ENCODE measurements at places on chromosomes 3 and 15.

DNA sequence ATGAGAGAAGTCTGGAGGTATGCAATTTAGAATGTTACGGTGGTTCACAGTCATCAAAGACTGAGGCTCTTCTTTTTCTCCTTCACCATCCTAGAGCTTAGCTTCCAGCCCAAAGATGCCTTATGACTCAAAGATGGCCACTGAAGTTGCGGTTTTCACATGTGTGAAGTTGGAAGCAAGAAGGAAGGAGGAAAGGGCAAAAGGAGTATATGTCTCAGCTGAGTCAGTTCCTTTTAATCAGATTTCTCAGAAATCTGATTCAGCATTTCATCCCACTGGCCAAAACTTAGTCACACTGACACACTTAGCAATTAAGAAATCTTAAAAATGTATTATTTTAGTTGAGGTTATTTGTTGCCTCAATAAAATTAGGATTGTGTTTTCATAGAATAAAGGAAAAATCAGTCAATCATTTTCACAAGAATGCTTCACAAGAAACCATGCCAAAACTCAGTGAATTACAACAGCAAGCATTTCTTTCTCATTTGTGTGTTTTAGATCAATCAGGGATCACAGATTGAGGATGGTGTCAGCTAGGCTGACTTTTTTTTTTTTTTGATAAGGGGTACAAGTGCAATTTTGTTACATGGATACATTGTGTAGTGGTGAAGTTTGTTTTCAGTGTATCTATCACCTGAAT lies 211.1 kb upstream of the GADL1 start:
- no peak for DNase-seq

DNA sequence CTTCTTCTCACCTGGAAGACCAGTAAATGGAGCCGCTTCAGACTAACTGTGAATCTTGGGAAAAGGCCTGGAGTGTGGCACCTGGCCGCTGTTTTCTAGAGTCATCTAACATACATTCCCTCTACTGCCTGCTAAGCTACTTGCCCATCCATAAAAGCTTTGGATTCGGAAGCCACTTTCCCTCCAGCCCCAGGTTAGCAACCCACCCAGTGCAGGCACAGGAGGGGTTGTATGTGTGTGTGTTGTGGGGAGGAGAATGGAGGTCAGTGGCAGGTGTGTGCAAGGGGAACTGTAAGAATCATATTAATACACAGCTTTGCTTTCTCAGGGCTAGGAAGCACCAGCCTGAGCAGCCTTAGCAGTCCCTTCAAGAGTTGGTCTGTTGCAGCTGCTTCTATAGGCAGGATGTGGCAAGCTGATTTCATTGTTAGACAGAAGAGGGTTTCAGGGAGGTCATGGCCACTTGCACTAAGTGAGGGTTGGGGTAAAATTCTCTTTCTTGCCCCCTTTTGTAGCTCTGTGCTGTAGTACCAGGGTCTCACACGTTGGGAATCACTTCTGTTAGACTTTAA lies 8.9 kb downstream of the NSUN3 start:
- DNase-seq, result no peak

DNA sequence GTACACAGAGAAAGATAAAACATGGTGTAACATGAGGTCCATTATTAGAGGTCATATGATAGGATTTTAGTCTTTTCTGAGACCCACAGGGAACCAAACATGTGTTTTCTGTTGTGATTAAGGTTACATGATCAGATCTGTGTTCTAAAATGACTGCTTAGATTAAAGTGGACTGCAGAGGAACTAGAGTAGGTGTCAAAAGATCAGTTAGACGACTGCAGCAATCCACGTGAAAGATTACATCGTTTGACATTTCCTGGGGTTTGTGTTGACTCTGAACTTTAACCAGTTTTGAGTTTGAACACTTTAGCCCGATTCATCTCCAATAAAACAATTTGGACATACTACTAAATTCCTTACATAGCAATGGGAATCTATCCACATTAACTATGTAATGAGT lies 5.1 kb downstream of the MIX23 start:
- no peak for DNase-seq

- DNase-seq, result peak; percentile 24
Measured at GRCh38 chr3:53134631-53135232, 4.5 kb upstream of the RFT1 start.

DNA sequence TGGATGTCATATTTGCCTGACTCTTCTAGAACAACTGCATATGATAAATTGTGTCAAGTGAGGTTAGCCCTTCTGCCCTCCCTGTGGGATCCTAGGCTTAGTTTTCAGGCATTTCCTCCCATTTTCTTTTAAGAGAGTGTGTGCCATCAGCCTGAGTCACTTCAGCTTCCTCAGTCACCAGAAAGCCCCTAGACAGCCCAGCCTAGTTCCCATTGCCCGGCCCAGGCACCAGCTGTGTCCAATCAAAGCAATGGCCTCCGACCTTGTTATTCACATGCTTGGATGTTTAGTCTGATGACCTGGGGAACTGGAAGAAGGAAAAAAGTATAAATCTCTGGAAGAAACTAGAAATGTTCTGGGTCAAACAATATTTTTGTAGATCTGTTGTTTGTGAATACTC lies 221.9 kb upstream of the LRIG1 start:
- no peak for DNase-seq

- DNase-seq, result no peak
Measured at GRCh38 chr3:24202071-24202470, 257.0 kb downstream of the NR1D2 start.

GRCh38 chr3:156471431-156471830 lies 83.5 kb downstream of the SSR3 start:
- DNase-seq, result no peak

GRCh38 chr3:8538913-8539312 lies 37.3 kb downstream of the LMCD1 start:
- DNase-seq, result no peak

GRCh38 chr15:41965441-41966413 lies 6.6 kb downstream of the EHD4 start:
- no peak for DNase-seq

DNA sequence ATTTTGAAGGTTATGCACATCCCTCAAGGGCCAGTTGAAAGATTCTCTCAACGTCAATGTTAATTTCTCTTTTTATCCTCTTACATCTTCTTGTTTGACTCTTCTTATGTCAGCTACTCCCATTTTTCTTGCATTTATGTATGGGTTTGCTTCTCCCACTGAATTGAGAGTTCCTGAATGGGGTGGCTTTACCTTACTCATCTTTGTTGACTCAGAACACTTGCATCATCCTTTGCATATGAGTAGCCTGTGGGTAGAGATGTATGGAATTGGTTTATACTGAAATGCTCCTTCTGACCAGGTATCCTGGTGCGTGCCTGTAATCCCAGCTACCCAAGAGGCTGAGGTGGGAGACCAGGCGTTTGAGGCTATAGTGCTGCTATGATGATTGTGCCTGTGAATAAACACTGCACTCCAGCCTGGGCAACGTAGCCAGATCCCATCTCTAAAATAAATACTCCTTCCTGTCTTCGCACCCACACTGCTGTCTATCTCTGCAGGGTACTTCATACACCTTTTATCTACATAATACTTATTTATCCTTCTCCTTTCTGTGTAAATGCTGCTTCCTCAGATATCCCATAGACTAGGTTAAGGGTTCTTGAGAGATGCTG lies 123.6 kb upstream of the DPH6 start:
- DNase-seq, result no peak

DNA sequence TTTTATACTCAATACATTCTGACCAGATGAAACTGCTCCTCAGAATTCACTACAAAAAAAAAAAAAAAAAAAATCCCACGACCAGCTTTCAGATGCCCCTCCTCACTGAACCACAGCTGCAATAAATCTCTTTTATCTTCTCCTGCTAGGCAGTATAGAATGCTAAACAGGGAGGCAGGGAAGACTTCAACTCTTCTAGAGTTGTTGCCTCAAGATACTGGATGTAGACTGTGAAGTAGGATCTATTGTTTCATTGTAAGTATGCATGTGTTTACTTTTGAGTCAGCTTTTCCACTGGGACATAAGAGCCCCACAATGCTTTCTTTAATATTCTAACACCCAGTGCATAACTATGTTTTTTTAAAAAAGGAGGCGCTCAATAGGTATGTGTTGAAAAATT lies 401.4 kb downstream of the TBL1XR1 start:
- DNase-seq, result no peak

DNA sequence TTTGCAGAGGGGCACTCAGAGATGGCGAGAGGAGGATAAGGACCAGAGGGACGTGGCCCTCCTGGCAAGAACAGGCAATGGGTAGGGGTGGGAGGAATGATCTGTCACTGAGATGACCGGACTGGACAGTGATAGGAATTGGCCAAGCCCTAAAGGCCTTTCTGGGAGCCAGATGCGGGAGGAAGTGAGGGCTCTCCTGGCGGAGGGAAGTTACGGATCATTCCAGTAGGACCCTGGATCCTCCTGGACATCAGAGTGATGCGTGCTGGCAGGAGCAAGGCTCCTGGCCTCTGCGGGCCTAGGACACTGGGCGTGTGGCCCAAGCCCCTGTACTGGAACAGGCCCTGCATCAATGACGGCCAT lies 23.4 kb downstream of the KIF7 start:
- DNase-seq, result no peak

DNA sequence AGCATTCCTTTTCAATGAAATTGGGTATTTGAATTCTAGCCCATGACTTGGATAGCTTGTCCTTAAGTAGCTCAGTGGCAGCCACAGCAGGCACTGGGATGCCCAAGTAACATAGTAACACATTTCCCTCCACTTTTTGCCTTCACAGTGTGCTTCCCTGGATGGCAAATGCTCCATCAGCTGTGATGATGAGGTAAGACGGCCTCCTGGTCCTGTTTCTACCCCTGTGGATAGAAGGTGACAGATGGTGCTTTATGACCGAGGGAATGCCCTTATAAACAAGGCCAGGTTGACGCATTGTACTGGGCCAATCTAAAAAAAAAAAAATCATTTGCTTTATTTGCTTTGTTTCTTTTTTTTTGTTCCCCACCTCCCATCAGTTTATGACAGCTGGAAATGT lies 41.8 kb upstream of the LRTM1 start:
- no peak for DNase-seq

- no peak for DNase-seq
Measured at GRCh38 chr15:81962482-81962881, 83.3 kb downstream of the MEX3B start.

GRCh38 chr3:154517404-154517803 lies 87.4 kb upstream of the GPR149 start:
- DNase-seq, result no peak

GRCh38 chr3:53238886-53239285 lies 16.9 kb downstream of the TKT start:
- no peak for DNase-seq

- no peak for DNase-seq
Measured at GRCh38 chr3:39917065-39917773, 107.8 kb downstream of the MYRIP start.

GRCh38 chr3:52820736-52821135 lies 9.7 kb downstream of the ITIH4 start:
- no peak for DNase-seq

- no peak for DNase-seq
Measured at GRCh38 chr3:19920401-19921080, 13.5 kb downstream of the EFHB start.

GRCh38 chr15:86193716-86194380 lies 114.2 kb downstream of the AGBL1 start:
- no peak for DNase-seq

GRCh38 chr3:5428607-5429516 lies 241.4 kb downstream of the EDEM1 start:
- DNase-seq, result peak; percentile 72

DNA sequence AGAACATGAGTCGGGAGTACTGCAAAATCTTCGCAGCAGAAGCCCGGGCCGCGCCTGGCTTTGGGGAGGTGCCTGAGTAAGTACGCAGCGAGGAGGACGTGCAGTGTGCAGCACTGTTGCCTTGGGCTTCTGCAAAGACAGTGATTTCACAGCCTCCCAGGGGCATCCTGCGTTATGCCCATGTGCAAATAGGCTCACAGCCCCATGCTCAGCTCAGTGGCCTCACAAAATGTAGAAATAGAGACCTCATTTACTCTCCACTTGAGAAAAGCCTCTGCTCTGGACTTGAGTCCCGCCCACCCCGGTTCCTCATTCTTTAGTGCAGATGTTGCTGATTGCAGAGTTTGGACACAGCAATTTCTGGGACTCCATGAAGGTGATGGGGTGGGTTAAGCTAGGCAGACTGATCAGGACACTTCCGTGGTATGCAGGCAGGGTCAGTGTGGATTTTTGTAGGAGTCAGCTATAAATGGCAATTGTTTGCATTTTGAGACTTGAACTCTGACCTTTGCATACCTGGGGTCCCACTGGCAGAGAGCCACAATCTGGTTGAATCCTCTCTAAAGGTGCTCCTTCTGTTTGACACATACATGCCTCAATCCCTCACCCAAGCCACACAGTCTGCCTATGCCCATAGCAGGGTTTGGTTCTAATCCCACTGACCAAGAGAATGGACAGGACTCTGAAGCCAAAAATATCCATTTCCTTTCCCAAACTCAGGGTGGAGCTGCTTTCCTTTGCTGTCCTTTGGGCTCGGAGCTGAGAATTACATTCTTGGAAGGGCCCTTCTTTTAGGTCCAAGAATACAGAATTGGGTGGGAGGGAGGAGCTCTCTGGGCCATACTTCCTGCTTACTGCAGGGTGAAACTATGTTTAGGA lies 20.7 kb upstream of the SLC28A1 start:
- no peak for DNase-seq

- no peak for DNase-seq
Measured at GRCh38 chr3:14898929-14899328, 48.5 kb upstream of the NR2C2 start.

DNA sequence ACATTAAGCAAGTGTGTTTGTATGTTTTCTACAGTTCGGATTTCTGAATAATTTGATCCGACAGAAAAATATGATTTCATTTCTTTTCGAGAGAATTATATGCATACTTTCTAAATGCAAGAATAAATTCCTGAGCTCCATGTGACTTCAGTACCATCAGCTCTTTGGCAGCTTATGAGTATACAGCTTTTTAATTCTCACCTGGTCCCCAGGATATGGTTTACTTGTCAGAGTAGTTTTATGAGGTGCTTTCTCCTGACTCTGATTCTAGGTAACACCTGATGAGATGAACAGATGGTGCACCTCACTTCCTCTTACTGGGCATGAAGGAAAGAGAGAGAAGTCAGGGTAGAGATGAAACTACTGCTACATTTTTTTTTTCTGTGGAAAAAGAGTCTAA lies 3.1 kb downstream of the HGD start:
- DNase-seq, result no peak

- no peak for DNase-seq
Measured at GRCh38 chr3:146156666-146157314, 4.2 kb downstream of the PLOD2 start.

DNA sequence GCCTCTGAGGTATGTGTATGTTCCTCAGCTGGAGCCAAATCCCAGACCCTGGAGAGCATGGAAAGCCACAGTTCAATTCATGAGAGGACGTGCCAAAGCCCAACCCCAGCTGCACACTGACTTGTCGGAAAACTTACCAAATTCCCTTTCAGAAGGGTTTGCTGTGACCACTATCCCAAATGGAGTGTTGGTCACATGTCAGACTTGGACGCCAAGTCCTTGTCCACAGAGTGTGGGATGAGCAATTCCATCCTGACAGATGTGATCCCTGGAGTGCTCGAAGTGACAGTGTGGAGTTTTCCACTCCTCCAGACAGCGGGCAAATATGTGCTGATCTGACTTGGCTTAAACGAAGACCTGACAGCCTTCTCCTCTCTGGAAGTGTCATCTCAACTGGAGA lies 71.2 kb downstream of the RORA start:
- no peak for DNase-seq

- DNase-seq, result no peak
Measured at GRCh38 chr3:3134750-3135448, 8.2 kb downstream of the TRNT1 start.

GRCh38 chr3:48372862-48373435 lies 930 bp downstream of the FBXW12 start:
- DNase-seq, result no peak

GRCh38 chr3:151556596-151556995 lies 95.7 kb upstream of the IGSF10 start:
- DNase-seq, result peak; percentile 9

GRCh38 chr3:64972793-64973192 lies 285.0 kb upstream of the ADAMTS9 start:
- DNase-seq, result peak; percentile 9

All from KG1 (cell line).